G401 (cell line): ENCODE measurements at places on chromosomes 1 and 21.

GRCh38 chr21:18350216-18350615, 53.4 kb downstream of the TMPRSS15 start:
- DNase-seq: no peak

- no peak for DNase-seq
Observed at GRCh38 chr1:65948609-65949229, 156.0 kb downstream of the PDE4B start.

GRCh38 chr1:244760471-244760870, 75.0 kb upstream of the COX20 start:
- no peak for DNase-seq

DNA sequence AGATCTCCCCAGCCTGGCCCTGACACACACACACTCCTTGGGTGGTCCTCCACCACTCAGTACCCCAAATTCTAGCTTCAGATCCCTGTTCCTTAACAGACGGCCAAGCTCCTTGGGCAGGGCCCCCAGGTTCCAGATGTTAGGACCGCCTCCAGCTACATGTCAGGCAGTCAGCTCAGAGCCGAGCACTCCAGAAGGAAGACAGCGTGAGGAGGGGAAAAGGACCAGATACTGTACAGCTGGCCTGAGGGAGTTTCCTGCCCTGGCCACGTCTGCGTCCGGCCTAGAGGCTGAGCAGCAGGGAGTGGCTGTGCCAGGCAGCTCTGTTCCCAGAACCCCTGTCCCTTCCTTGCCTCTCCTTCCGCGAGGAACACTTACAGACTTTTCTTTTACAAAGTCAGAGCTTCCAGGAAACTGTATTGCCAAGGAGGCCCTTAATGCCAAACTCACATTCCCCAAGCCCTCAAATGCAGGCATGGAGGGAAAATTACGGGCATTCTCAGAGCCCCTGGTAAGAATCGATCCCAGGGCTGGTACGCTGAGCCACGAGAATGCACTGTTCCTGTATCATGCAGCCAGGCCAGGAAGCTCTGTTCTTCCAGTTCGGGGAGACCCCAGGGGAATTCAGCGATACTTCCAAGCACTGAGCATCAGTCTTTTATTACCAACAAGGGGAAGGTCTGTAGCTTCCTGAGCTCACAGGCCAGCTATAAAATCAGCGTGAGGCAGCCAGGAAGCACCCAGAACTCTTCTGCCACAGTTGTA, 45.2 kb upstream of the CNTN2 start:
- no peak for DNase-seq

- no peak for DNase-seq
Observed at GRCh38 chr1:160521554-160521953, 1.5 kb downstream of the SLAMF6 start.

- no peak for DNase-seq
Observed at GRCh38 chr1:67217417-67217816, 51.2 kb downstream of the IL23R start.

GRCh38 chr1:79791488-79792218, 785.1 kb upstream of the ADGRL4 start:
- no peak for DNase-seq

DNA sequence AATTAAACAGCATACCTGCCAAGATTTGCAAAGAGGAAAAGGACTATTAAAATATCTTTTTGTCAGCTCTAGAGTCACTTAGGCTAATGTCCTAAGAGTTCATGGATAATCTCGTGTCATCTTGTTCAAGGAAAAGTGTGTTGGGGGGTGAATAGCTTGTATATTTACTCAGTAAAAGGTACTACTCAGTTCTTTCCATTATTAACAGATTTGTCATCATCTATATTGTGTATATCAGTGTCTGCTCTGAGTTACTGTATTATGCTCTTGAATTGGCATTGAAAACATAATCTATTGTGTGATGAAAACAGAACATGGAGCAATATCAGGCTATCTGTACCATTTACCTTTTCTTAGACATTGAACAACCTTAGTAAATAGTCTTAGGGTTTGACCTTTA, 41.9 kb downstream of the SMG7 start:
- DNase-seq: no peak

DNA sequence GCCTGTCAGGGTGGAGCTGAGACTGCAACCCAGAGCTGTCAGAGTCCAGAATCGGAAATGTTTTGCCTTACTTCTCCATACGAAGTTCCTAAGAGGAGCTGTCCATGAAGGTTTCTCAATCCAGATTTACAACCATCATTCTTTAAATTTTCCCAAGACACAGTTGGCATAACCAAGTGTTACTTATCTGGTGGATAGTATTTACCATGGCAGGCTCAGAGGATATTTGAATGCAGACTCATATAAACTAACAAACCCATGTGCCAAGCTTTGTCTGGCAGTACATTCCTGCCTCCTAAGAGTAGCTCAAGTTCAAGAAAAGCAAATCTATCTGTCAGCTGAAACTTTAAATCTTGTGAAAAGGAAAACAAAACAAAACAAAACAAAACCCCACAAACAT, 267.9 kb downstream of the ZNF326 start:
- DNase-seq: no peak

DNA sequence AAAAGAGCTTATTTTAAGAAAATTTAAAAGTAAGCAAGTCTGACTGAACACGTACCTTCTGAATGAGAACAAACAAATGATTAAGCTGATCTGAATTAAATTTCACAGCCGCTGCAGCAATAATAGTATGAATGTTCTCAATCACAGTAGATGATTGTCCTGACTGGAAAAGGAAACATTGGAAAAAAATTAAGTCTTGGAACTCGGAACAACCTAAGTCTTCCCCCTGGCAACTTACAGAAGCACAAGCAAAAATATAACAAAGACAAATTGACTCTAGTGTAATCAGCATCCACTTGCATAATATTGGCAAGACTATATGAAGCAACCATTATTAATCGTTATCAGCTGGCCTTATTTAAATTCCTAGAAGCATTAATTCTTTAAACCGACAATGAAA, 60.5 kb downstream of the USP24 start:
- DNase-seq: no peak

- DNase-seq: no peak
Observed at GRCh38 chr1:209428241-209428921, 155.1 kb upstream of the CAMK1G start.

- DNase-seq: no peak
Observed at GRCh38 chr1:85544689-85545215, 35.8 kb upstream of the CCN1 start.

- peak; percentile 94 for DNase-seq
Observed at GRCh38 chr1:2031546-2032540, 12.7 kb downstream of the GABRD start.

DNA sequence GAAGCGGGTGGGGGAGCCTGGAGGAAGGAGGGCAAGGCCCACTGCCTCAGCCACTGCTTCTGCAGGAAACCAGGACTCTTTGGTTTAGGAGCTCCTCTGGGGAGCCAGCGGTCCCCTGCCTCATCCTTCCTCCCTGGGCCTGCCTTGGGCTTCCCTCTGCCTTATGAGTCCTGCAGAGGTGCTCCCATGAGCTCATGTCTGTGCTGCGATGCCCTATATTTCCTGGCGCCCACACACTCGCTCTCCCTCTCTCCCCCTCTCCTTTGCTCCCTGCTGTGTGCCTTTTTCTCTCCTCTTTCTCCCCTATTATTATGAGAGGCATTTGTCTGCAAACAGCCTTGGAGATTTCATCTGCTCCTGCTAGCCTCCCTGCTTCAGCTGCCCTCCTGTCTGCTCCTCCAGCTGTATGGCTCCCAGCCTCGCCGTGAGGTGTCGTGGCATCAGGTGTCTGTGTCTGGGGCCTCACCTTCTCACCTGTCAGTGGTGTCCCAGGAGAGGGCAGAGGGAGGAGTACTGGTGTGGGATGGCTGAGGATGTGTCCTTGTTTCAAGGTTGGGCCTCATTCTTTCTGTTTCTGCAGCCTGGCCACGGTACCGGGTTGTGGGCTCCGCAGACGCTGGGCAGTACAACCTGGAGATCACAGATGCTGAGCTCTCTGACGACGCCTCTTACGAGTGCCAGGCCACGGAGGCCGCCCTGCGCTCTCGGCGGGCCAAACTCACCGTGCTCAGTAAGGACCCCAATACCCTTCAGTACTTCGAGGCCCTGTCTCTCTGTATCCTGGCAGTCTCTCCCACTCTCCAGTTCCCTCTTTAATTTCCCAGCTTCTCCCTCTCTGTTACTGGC, 84.2 kb downstream of the KIRREL1 start:
- DNase-seq: no peak

DNA sequence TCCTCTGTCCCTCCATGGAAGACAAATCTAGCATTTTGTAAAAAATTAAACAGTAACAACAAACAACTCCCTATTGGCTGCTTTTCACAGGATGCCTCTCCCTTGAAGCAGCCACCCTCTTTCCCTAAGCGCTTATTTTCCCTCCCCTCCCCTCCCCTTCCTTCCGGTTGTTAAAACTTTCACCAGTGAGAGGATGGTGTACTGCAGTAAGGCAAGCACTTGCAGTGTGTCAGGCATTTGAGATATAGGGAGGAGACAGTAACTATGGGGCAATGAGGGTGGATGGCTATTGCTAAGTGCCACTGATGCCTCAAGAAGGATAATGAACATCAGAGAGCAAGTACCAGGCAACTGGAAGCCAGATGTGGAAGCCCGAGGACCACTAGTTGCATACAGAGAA, 19.1 kb upstream of the KIAA1614 start:
- no peak for DNase-seq

GRCh38 chr21:37546299-37546908, 179.8 kb downstream of the DYRK1A start:
- DNase-seq: no peak

GRCh38 chr1:243363832-243364231, 108.0 kb downstream of the SDCCAG8 start:
- no peak for DNase-seq

GRCh38 chr1:119133987-119134386, 6.5 kb downstream of the WARS2 start:
- DNase-seq: no peak

- no peak for DNase-seq
Observed at GRCh38 chr1:182293119-182293589, 98.4 kb downstream of the GLUL start.

DNA sequence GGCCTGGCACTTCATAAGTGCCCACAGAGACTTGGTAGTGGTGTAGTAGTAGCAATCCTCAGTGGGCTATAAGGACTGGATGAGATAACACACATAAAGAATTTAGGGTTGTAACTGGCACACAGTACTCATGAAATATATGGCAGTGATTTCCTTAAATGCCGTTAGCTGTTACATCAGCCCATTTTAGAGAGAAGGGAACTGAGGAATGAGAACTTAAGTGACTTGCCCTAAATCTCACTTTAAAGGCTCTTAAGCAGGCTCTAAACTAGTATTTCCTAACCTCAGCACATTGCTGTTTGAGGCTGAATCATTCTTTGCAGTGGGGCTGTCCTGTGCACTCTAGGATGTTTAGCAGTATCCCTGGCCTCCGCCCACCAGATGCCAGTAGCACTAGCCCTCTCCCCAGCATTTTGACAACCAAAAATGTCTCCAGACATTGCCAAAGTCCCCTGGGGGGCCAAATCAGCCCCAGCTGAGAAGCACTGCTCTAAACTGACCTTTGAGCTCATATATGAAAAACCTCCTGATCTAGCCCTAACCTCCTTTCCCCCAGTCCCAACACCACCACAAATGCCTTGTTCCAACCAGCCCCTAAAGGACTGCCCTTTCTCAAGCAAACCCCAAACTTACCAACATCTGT, 11.6 kb downstream of the CAMK2N1 start:
- DNase-seq: no peak

GRCh38 chr1:43329995-43330751, 7.4 kb upstream of the MPL start:
- DNase-seq: no peak

DNA sequence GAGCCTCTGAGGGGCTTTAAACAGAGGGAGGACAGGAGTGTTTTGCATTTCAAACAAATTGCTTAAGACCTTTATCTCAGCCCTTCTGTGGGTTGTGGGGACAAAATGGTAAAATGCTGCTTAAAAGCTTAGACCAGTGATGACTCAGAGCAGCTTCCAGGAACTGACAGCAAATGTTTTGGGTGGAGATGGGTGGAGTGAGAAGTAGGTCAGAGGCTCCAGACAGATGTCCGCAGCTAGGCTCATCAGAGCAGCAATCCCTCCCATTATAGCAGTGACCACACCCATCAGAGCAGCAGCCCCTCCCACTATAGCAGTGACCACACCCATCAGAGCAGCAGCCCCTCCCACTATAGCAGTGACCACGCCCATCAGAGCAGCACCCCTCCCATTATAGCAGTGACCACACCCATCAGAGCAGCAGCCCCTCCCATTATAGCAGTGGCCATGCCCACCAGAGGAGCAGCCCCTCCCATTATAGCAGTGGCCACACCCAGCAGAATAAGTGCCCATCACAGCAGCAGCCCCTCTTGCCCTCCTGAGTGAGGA, 532.2 kb downstream of the MATN1 start:
- no peak for DNase-seq

- no peak for DNase-seq
Observed at GRCh38 chr1:94438692-94439276, 20.6 kb downstream of the ABCD3 start.

DNA sequence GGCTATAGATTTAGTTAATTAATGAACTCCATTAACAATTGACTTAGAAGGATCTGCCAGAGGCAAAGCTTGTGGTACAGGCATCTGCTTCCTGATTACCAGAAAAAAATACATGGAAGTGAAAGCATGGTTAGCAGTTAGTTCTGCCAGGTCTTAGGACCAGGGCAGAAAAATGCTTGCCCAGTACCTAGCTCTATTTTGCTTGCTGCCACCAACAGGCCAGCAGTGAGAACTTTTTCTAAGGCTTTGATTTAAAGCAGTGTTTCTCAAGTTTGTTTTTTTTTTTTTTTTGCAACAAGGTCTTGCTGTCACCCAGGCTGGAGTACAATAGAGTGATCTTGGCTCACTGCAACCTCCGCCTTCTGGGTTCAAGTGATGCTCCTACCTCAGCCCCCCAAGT, 16.4 kb upstream of the MTF1 start:
- DNase-seq: no peak

DNA sequence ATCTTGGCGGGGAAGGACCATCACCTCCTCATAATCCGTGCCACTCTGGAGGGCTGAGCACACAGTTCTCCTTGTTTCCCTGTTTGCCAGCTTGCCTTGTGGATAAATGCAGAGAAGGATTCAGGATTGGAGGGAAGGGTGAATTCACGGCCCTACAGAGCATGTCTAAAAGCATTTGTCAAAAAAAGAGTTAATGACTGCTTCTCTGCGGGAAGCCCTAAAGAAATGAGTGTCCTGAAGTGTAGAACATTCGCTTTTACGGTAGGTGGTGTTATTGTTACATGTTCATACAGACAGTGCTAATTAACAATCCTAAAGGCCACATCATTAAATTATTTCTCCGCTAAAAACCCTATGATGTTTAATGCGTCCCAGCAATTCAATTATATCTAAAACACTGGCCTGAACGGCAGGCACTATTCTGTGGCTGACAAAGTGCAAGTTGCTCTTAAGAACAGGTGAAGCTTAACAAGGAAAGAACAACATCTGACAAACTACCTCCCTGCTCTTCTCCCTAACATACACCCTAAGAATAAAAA, 112.3 kb upstream of the NFIA start:
- peak; percentile 70 for DNase-seq
